SW 1271 (cell line): ENCODE measurements at places on chromosomes 6 and 20.
A peak's percentile ranks its signal among the peaks of the same experiment; 100 is the strongest.

DNA sequence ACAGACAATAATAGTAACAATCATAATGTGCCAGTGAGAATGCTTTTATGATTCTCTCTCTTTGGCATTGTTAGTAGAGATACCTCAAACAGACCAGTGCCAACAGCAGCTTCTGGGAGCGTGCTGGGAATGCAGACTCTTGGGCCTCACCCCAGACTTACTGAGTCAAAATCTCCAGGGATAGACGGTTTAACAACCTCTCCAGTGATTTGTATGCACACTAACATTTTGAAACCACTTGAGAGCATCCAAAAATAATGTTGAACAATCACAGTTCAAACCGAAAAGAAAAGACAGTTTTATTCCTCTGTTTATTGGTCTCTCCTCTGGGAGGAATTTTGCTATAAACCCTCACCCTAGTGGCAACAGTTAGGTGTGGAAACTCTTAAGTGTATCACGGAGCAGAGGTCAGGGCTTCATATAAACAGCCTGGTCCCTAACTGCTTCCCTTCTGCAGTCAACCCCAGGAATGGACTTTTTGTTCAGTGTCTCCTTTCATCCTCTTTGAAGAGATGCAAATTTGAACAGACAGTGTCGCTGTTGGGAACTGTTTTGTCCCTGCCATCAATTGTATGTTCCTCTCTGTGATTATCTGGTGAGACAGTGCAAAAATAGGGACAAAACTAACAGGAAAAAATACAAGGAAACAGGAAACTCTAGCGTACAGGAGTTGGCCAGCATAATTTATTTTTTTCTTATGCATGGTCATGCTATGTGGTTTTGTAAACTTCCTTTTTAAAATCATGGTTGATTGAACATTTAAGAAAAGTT is 162.4 kb upstream of the BTBD3 start:
- DNase-seq: peak; percentile 4

DNA sequence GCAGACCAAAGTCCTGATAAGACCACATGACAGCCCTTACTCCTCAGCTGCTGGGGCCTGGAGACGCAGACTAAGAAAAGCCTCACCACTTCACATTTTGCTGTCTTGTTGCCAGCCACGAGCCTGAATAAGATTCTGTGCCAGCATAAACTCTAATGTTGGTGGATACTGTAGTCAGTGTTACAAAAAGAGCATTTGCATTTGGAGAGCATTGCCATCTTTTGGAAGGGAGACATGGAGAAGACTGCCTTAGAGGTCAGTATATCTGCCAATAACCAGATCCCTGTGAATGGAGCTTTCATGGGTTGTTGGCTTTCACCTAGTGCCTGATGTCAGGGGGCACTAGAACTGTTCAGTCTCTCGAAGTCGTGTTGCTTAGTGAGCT is 315.2 kb downstream of the ZFAND3 start:
- no peak for DNase-seq

DNA sequence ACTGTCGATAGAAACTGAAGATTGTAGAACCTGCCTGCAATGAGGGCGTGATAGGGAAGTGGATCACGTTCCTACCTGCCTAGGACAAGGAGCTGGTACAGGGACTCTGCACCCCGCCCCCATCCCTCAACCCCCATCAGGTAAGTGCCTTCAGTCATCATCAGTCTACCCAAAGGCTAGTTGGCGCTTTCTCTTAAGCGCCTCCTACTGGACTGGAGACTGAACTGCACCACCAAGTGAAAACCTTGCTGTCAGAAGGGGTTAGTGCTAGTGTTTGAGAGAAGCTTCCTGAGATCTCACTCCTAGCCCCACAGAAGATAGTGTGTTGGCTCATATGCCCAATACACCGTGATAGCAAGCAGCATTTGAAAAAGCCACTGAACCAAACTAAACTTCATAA is 706.5 kb upstream of the MAN1A1 start:
- no peak for DNase-seq

- DNase-seq: peak; percentile 82
Observed at GRCh38 chr20:38049800-38050199, 16.3 kb downstream of the RPRD1B start.

DNA sequence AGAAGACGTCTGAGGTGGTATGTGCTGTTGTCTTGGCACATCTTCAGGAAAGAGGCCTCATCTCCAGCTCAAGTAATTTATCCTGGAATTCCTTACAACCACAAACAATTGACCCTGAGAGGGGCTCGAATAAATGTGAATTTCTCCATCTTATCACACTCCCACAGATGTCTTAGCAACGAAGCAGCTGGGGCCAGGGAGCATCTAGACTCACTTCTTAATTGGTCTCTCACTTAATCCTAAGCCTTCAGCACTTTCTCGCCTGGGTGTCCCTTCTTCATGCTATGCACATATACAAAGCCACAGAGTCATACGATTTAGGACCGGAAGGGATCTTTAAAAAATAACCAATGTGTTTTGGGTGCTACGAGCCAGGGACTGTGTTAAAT is 27.1 kb downstream of the PCK1 start:
- DNase-seq: no peak

DNA sequence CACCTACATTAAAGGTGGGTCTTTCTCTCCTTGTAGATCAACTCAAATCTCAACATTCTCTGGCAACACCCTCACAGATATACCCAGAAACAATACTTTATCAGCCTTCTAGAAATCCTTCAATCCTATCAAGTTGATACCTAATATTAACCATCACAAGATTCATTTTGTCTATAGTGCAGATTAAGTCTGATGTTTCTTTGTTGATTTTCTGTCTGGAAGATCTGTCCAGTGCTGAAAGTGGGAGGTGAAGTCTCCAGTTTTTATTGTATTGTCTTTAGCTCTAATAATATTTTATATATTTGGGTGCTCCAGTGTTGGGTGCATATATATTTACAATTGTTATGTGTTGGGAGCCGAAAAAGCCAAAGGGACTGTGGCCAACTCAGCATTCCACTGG is 493.9 kb upstream of the ADGRB3 start:
- DNase-seq: no peak

DNA sequence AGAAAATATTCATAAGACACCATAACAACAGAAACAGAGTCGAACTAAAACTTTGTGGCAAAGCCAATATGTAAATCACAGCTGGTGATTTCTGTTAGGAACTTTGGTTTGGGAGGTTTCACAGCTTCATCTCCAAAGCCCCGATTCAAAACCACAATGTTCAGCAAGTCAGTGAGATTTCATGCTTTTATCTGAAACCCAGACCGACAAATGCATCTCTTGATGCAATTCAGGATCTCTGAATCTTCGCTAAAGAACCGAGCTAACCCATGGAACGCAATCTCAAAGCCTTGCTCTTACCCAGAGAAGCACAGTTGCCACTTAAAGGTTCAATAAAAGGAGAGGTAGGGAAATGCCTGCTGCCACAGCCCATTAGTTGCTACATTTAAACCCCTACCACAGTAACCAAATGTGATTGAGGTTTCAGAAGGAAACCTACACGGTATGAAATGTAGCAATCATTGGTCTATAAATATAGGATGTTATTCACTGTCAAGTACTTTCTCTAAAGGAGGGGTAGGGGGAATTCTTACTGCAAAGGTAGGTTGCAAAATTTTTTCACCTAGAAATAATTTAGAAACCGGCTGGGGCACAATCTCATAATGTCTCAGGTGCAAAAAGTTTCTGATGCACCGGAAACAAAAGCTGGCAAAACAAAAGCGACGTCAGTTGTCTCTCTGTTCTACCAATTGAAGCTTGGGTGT is 381.0 kb upstream of the ARID1B start:
- DNase-seq: no peak

- peak; percentile 42 for DNase-seq
Observed at GRCh38 chr6:142845143-142845571, 99.8 kb downstream of the HIVEP2 start.

DNA sequence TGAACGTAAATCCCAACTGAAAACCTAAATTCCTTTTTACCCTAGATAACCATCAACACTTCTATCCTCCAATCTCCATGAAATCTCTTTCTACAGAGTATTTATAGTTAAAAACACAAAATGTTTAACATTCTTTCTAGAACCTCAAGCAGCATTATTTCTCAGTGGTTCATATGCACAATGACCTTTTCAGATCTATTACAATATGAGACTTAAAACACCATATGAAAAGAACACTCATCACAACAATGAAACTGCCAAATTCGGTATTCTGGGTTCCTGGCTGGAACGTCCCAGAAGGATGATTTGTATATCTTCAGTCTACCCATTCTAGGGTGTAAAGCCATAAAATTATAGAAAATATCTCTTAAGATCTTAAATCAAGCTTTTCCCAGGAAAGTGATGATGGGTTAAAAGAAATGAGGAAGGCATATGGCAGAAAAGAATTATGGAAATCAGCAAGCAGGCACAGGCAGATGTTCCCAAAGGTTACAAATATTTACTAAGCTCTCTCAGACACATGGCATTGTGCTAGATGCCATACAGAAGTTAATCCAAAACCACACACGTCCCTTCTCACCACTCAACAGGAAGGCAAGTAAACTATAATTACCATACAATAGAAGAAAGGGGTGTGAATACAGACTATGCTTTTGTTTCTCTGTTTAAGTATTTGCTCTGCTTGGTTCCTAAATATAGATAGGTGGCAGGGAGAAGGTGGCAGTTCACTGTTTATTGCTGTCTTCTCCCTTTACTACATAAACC is 118.0 kb downstream of the CHD6 start:
- no peak for DNase-seq

GRCh38 chr6:81743649-81744048 is 8.8 kb downstream of the TENT5A start:
- no peak for DNase-seq

GRCh38 chr6:136628996-136629395 is 78.8 kb upstream of the MAP7 start:
- DNase-seq: no peak

DNA sequence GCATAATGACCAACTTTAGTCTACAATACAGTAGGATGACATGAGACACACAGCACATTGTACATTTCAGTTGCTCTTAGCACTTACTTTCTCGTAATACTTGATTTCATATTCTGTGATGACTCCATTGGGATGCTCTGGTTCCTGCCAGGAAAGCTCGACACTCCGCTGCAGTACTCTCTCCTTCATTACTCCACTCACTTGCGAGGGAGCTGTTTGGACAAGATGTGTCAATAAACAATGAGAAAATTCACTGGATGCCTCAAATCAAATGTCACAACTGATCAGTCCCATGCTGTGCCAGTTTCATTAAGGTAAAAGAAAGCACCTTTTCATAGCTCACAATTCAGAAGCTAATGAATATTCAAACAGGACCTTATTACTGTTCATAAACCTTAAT is 147.1 kb downstream of the EPHA7 start:
- DNase-seq: no peak

DNA sequence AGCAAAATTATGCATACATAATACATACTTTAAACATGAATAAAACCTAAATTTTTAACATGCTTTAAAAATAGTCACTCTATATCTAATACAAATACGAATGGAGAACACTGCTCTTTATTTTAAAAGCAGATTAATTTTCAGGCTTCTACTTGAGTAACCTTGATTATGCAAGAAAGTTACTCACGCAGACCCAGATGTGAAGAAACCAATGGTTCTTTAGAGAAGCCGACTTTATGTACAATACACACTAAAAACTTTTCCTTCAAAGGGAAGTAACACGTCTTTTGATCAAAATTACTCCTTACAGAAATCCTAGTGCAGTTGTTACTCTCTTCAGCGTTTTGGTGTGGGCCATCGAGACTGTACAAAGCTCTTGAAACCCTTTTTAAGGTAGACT is 136.9 kb upstream of the SLC22A16 start:
- no peak for DNase-seq

DNA sequence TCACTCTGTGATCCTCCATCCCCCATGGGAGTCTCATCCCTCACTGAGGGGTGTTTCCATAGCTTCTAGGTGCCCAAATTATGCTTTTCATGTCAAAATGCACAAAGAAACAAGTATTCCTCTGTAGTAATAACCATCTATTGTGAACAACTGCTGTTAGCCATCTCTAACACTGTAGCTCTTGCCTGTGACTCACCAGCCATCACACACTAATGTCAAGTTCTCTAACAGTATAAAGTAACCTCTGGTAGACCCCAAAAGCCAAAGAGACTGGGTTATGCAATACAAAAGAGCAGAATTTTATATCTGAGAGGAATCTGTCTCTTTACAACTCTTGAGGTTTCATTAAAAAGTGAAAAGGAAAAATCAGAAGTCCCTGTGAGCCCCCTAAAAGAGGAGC is 25.4 kb upstream of the IYD start:
- DNase-seq: no peak

DNA sequence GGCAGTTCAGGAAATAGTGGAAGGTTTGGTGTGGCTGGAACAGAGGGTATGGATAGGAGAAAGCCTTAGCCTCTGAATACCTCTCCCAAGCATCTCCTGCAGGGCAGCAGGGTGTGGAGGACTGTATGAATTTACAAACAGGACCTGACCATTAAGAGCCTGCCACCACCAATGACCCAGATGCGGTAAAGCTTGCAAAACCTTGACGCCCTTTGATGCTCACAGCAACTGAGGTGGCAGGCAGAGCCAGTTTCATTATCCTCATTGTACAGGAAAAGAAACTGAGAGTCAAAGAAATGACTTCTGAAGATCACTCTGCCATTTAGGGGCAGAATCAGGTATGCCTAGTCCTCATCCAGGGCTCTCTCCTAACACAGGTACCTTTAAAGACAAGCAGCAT is 2.4 kb downstream of the HM13 start:
- no peak for DNase-seq

DNA sequence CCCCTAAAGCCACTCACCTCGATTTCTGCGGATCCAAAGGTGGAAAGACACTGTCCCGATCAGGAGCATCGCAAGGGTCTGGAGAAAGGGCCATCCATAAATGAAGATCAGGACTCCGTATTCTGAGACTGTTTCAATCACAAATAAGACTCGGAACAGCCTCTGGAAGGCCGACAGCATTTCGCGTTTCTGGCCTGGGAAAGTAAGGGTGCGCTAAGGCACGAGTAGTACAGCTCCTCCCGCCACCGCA is 44.6 kb downstream of the DPPA5 start:
- DNase-seq: no peak

DNA sequence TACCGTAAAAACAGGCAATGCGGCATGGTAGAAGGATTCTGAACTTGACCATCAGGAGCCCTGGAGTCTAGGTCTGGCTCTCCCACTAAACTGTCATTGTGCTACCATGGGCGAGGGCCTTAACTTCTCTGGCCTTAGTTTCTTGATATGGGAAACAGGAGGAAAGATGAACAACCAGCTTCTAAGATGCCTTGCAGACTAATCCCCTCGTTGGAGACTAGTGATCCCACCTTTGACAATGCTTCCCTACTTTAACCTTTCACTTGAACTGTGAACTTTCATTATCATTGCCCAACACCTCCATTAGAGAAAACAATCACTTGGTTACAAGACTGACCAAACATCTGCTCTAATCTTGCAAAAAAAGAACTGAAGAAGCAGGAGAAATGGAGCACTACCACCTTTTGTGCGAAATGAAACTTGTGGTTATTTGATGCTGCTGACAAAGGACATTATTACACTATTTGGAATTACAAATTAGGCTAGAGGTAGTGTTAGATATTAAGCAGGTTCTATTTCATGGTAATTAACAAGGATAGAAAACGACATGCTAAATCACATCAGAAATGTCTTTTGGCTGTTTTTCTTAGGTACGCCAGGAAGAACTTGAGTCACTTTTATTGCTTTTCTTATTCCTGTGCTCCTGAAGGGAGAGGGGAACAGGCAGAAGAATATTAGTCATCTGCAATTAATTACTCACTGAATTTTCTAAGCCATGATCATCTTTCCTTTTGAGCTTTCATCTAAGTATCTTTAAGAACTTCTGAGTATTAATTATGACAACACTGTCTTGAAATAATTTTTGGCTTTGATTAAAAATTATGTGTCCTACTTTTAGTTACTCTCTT is 39.1 kb upstream of the ARHGAP18 start:
- DNase-seq: peak; percentile 54

GRCh38 chr6:19157486-19157885 is 679.7 kb upstream of the ID4 start:
- DNase-seq: no peak
